ENCODE measurements at places on chromosomes 12 and 14. TPM values are rescaled to one million over a fixed set of nuclear protein-coding genes. Genes with fewer than 3 reads are reported as not detected.

- H3K4me1 ChIP-seq = no peaks in the 10 kb centered on the region
- H3K4me3 ChIP-seq = no peak overlapping the region
- no peaks in the 10 kb centered on the region for H3K36me3 ChIP-seq
- H3K27me3 ChIP-seq = no peaks in the 10 kb centered on the region
- no peak overlapping the region for H3K27ac ChIP-seq
- no peak for DNase-seq
These were observed 100.9 kb upstream of the CCDC91 start for GRCh38 chr12:28089338-28089737.

- DNase-seq = no peak
- peaks cover 5% of the 10 kb centered on the region for H3K4me1 ChIP-seq
- H3K27ac ChIP-seq = no peak overlapping the region
- no peaks in the 10 kb centered on the region for H3K27me3 ChIP-seq
- H3K4me3 ChIP-seq = no peak overlapping the region
- no peaks in the 10 kb centered on the region for H3K36me3 ChIP-seq
These were observed 22.4 kb downstream of the IRF2BPL start for GRCh38 chr14:77006132-77006531.

DNA sequence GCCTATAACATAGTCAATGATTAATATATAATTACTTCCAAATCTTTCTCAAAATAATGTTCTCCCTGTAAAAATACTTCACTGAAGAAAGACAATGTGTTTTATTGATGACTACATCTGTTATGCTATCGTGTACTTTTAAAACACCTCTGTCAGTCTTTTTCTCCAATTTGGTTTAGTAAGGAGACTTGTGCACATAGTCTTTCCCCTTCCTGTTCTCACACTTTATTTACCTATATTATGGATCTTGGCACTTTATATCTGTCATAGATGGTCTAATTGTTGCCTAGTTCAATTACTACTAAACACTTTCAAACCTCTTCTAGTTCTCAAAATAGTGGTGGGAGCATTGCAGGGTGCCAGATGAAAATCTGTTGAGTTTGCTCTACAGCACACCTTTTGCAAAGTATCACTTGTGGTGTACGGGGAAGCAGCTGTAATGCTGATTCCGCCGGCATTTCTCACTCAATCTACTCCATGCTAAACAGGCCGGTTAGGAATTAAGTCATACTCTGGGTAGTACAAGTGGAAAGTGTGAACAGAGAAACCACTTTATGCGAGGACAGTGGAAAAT lies 1.1 kb upstream of the INSM2 start:
- no peaks in the 10 kb centered on the region for H3K27me3 ChIP-seq
- H3K4me3 ChIP-seq = peak overlapping the region; percentile 80
- no peaks in the 10 kb centered on the region for H3K36me3 ChIP-seq

GRCh38 chr12:14225064-14225463 lies 140.4 kb upstream of the ATF7IP start:
- H3K27me3 ChIP-seq = no peaks in the 10 kb centered on the region
- H3K4me1 ChIP-seq = peaks cover 10% of the 10 kb centered on the region
- H3K4me3 ChIP-seq = no peak overlapping the region
- no peak overlapping the region for H3K27ac ChIP-seq
- DNase-seq = no peak

GRCh38 chr14:103698380-103699260 lies 16.6 kb downstream of the XRCC3 start:
- H3K27me3 ChIP-seq = no peaks in the 10 kb centered on the region
- H3K4me3 ChIP-seq = no peak overlapping the region
- H3K36me3 ChIP-seq = peaks cover 25% of the 10 kb centered on the region
- peak; percentile 93 for DNase-seq
- peak overlapping the region; percentile 77 for H3K27ac ChIP-seq
- peaks cover 90% of the 10 kb centered on the region for H3K4me1 ChIP-seq

- no peak for DNase-seq
- no peaks in the 10 kb centered on the region for H3K27me3 ChIP-seq
These were observed 240.3 kb downstream of the EMP1 start for GRCh38 chr12:13436696-13437391.

ARID4A gene
- 36.3 TPM for total RNA-seq

CBLN3 gene
- total RNA-seq = 1.1 TPM

DYNLL1 gene
- 308 TPM for total RNA-seq

FOXM1 gene
- total RNA-seq = 20.8 TPM

METTL17 gene
- total RNA-seq = 150 TPM

KRT6B gene
- total RNA-seq = not detected

CIROP gene
- total RNA-seq = not detected

DIO2 gene
- total RNA-seq = not detected

Measured in Karpas-422 (cell line).